ENCODE measurements at places on chromosomes 7 and 10.

DNA sequence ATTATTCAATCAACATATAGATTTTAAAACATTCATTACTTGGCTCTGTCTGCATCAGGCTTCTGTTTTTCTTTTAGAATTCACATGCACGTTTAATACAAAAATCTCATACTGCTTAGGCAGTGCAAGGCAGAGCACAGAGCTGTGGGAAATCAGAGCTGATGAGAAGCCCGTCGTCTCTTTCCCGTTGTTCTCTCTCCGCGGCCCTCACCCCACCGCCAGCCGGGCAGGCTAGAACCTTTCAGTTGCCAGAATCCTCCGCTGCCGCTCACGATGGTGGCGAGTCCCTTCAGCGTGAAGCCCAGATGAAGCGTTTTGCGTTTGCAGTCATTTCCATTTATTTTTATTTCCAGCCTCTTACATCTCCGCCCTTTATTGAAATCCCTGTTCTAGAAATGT lies 648.2 kb downstream of the SDK1 start:
- H3K36me3 ChIP-seq, result no peaks in the 10 kb centered on the region
- peaks cover 2% of the 10 kb centered on the region for H3K27me3 ChIP-seq
- DNase-seq, result no peak
- no peak overlapping the region for H3K4me3 ChIP-seq

DNA sequence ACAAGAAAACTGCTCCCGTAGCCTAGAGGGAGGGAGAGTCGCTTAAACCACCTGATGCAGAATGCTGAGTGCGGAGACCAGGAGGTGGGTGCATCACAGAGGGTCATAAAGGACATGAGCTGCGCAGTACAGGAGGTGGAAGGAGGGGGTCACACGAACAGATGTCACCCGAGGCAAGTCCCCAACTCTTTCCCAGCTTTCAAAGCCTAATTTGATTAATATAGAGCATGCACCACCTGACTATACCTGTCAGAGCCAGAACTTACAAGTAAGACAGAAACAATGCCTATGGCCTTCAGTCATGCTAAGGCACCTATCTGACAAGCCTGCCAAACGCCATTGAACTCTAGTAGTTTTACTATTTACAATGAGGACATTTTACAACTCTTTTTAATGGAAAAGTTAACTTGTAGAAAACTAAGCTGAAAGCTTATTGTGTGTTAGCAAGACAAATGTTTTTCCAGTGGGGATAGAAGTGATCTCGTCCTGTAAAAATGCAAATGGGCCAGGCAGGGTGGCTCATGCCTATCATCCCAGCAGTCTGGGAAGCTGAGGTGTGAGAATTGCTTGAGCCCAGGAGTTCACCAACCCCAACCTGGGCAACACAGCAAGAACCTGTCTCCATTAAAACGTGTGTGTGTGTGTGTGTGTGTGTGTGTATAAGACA lies 1.1 kb upstream of the VOPP1 start:
- peak overlapping the region; percentile 85 for H3K27ac ChIP-seq
- H3K4me1 ChIP-seq, result peaks cover 56% of the 10 kb centered on the region
- no peak for DNase-seq
- H3K36me3 ChIP-seq, result peaks cover 11% of the 10 kb centered on the region
- H3K4me3 ChIP-seq, result peak overlapping the region; percentile 85
- no peaks in the 10 kb centered on the region for H3K27me3 ChIP-seq

- no peaks in the 10 kb centered on the region for H3K4me1 ChIP-seq
- no peak overlapping the region for H3K27ac ChIP-seq
- no peaks in the 10 kb centered on the region for H3K36me3 ChIP-seq
- H3K27me3 ChIP-seq, result no peaks in the 10 kb centered on the region
- no peak for DNase-seq
- H3K4me3 ChIP-seq, result no peak overlapping the region
These were observed 16.8 kb upstream of the NDST2 start for GRCh38 chr10:73828161-73828560.

DNA sequence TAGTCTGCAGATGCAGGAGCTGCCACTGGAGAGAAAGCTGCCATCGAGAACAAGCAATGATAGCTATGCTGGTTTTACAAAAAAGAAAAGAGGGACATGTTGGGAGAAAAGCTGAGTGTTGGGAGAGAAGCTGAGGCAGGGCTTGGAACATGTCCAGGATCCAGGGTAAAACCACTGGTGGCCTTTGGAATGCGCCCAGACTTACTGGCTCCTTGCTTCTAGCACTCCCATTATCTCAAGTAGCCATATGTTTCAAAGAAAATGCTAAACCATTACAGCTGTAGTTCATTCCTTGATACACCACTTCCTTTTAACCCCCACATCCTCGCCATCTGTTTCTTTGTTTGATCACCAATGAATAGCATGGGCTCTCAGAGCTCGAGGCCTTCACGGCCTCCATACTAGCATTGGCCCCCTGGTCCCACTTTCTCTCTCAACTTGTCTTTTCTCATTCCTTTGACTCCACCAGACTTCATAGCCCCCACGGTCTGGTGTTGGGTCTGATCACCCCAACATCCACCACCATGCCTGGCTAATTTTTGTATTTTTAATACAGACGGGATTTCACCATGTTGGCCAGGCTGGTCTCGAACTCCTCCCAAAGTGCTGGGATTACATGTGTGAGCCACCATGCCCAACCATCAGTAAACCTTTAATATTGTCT lies 23.8 kb upstream of the PLAC9 start:
- no peak overlapping the region for H3K27ac ChIP-seq
- no peak overlapping the region for H3K4me3 ChIP-seq
- no peaks in the 10 kb centered on the region for H3K4me1 ChIP-seq
- H3K36me3 ChIP-seq, result peaks cover 28% of the 10 kb centered on the region

DNA sequence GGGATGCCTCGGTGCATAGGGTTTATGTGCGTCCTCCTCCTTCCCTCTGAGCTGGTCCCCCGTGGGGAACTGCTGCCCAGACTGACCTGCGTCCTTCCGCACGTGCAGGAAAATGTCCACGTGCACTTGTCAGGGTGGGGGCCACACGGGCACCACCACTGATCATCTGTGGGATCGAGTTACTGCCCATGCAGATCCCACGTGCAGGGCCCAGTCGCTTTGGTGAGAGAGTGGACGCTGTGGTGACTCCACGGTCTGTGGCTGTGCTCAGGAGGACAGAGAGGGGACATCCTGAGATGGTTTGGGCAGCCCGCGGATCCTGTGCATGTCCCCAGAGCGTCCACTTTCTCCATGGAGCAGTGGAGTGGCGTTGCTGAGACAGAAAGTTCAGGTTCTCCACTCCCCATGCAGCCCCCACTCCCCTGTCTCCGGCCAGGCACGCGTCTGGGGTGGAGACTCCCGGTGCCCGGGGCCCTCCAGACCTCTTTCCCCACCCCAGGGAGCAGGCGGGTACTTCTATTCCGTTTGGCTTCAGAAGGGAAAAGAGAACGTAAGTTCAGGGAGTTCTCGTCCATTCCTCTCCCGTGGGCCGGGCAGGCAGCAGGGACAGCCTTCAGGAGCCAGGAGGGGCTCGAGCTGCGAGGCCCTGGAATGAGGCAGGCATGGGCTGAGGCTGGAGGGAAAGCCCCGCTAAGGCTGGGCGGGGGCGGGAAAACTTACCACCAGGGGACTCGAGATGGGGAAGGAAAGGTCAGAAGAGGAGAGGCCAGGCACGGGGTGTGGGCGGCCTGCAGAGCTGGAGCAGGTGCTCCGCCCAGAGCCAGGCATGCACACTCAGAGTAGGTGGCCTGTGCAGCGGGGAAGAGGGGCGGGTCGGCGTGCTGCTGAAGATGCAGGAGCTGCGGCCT lies 59.9 kb downstream of the EGFR start:
- no peaks in the 10 kb centered on the region for H3K36me3 ChIP-seq
- no peak for DNase-seq
- H3K27me3 ChIP-seq, result peaks cover 3% of the 10 kb centered on the region
- no peak overlapping the region for H3K4me3 ChIP-seq
- peaks cover 11% of the 10 kb centered on the region for H3K4me1 ChIP-seq
- H3K27ac ChIP-seq, result no peak overlapping the region

GRCh38 chr10:72162978-72163377 lies 52.8 kb upstream of the ANAPC16 start:
- H3K4me3 ChIP-seq, result peak overlapping the region; percentile 60
- peaks cover 12% of the 10 kb centered on the region for H3K36me3 ChIP-seq
- DNase-seq, result no peak
- H3K4me1 ChIP-seq, result peaks cover 20% of the 10 kb centered on the region

- no peak for DNase-seq
- H3K36me3 ChIP-seq, result no peaks in the 10 kb centered on the region
- no peak overlapping the region for H3K4me3 ChIP-seq
These were observed 137.6 kb downstream of the RAMP3 start for GRCh38 chr7:45295222-45295621.
